ENCODE measurements at places on chromosomes 5 and 9.

DNA sequence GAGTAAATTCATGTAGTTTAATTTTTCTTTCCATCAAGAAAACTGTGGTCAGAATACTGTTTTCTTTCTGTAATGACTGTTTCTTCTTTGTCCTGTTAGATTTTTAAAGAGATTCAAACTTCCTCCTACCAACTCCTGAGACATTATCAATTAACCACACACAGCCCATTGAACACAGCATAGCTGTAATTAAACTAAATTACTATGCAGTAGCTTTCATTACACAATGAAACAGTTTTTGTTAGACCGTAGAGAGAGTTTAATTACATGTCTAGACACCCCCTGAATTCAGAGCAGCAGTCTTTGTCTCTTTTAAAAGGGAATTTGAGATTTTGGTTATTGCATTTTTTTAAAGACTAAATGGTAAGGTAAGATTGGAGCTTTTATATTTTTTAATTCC is 77.5 kb downstream of the STARD4 start:
- DNase-seq = no peak

DNA sequence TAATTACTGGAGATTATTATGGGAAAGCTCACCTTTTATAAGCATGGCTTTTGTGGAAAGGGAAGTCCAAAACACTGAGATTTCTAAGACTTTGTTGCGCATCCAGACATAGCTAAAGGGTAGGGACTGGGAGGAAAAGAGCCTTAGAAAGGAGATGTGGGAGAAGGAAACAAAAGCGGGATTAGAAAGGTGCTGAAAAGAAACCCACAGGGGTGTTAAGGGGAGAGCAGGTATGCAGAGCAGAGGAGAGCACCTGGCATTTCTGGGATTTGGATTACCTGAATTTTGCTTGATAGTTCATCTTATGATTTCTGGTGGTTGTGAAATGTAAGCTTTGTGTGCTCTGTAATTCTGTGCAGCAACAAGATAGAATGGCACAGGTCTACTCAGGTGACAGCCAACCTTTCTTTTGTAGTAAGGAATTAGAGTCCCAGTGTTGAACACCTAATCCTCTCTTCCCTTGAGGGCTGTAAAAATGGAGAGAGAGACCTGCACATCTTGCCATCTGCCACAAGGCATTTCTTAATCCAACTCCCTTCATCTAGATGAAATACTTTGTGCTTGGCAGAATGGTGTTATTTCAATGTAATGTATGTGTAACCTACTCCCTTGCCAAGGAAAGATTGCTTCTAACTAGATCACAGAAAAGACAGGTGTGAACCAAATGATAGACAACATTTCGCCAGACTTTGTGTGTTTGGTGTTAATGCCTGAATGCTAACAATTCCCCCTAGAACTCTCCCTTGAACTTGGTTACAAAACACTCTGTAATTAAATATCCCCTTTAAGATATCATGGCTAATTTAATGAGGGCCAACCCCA is 47.4 kb downstream of the ATPSCKMT start:
- DNase-seq = no peak

DNA sequence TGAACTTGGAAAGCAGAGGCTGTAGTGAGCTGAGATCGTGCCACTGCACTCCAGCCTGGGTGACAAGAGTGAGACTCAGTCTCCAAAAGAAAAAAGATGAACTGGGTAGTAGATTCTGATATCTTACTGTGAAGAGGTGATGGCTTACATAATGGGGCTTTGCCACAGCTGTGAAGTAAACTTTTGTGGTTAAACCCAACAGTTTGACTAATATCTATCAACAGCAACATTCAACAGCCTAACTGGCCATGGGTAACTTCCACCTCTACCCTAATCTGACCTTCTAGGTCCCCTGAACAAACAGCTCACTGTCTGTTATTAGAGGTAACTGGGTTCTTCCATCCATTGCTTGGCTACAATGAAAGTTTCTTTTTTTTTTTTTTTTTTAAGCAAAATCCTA is 52.1 kb downstream of the TLE1 start:
- no peak for DNase-seq

DNA sequence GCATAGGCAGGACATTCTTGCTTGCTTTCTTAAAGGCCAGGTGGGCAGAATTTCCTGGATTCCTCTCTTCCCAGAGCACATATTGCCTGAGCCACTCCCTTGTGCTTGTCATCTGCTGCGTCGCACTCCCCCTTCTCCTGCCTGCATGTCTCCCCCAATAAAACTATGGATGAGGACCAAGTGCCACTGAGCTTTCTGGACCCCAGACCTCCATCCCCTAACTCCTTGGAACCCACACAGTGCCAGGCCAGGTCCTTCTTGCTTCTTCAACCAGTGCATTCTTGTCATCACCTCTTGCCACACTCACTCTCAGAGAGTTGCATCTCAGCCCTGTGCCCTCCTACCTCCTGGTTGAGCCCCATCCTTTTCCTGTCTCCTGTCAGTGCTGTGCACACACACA is 157.9 kb upstream of the PANK3 start:
- DNase-seq = no peak

- DNase-seq = no peak
Measured at GRCh38 chr5:88539693-88540365, 271.2 kb upstream of the TMEM161B start.

GRCh38 chr9:109918339-109919163 is 138.6 kb downstream of the PALM2AKAP2 start:
- DNase-seq = no peak

GRCh38 chr9:17004500-17004899 is 130.3 kb upstream of the CNTLN start:
- DNase-seq = no peak

DNA sequence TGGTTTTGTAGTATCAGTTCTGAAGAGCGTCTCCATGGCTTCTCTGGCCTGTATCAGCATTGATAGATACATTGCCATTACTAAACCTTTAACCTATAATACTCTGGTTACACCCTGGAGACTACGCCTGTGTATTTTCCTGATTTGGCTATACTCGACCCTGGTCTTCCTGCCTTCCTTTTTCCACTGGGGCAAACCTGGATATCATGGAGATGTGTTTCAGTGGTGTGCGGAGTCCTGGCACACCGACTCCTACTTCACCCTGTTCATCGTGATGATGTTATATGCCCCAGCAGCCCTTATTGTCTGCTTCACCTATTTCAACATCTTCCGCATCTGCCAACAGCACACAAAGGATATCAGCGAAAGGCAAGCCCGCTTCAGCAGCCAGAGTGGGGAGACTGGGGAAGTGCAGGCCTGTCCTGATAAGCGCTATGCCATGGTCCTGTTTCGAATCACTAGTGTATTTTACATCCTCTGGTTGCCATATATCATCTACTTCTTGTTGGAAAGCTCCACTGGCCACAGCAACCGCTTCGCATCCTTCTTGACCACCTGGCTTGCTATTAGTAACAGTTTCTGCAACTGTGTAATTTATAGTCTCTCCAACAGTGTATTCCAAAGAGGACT is 1.5 kb downstream of the GPR21 start:
- DNase-seq = no peak

- DNase-seq = no peak
Measured at GRCh38 chr5:79186021-79186420, 49.9 kb upstream of the JMY start.

DNA sequence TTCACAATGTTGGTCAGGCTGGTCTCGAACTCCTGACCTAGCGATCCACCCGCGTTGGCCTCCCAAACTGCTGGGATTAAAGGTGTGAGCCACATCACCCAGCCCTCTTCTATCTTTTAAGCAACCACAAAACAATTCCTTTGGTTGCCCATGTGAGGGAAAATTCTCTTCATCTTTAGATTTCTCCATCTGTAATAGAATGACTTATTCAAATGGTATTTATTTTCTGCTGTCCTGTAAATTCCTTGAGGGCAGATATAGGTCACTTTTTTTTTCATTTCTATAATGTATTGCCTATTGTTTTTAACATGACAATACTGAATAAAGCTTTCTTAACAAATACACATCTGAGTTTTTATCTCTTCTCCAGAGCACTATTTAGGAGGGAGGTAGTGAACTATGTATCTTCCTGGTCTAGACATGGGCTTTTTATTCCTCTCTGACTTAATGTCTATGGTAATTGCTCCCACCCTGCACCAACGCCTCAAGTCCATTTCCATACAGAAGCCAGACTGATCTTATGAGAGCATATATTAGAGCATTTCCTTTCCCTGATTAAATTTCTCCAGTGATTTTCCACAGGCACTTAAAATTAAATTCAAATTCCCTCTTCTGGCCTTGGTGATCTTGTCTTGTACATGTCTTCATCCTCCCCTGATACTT is 595.6 kb downstream of the CAAP1 start:
- DNase-seq = no peak

GRCh38 chr5:40381676-40382363 is 297.9 kb upstream of the PTGER4 start:
- DNase-seq = no peak

GRCh38 chr5:59061377-59061776 is 478.5 kb downstream of the RAB3C start:
- no peak for DNase-seq

DNA sequence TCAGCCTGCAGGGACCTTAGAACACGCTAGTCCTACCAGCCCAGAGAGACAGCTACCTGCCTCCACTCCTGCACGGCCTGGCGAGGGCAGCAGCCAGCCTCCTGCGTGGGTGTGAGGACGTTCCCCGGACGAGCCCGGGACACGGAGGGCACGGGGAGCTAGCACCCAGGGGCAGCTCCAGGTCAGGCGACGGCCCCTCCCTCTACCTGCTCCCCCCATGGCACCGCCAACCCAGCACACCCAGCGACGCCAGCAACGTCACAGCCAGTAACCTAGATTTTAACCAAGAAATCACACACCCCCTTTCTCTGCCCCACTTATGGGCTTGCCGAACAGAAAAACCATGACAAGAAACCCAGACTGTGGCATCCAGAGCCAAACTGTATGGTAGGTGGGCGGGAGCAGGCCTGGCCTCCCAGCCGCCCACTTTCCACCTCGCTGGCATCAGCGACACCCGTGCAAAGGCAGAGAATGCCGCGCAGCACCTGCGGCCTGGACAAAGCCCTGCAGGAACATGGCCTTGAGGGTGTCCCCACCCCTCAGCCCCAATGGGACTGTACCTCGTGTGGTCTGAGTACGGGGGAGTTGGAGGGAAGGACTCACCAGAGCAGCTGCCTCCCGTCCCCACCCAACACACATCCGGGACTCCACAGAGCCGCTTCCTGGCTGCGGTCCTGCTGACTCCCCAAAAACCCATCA is 47.9 kb downstream of the NACC2 start:
- DNase-seq = no peak

- DNase-seq = no peak
Measured at GRCh38 chr5:29833394-29833793, 1360.1 kb upstream of the CDH6 start.

DNA sequence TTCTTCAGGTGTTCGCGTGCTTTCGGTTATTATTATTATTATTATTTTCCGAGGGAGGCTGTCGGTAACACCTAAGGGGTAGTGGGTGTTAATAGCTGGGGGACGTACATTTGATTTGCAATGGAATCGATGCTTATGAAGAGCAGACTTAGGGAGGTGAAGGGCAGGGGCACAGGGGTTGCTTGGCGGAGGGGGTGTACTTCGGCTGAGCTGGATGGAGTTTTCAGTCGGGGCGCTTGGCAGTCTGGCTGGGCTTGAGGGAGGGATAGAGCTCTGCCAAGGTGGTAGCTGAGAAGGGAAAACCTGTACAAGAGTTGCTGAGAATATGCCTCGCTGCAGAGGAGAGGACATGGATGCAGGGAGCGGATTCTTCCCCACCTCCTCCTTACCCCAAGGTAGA is 617 bp upstream of the PTPRD start:
- no peak for DNase-seq

- no peak for DNase-seq
Measured at GRCh38 chr5:65171645-65172044, 310.1 kb downstream of the ADAMTS6 start.

- DNase-seq = no peak
Measured at GRCh38 chr5:83396662-83397061, 74.9 kb upstream of the VCAN start.

DNA sequence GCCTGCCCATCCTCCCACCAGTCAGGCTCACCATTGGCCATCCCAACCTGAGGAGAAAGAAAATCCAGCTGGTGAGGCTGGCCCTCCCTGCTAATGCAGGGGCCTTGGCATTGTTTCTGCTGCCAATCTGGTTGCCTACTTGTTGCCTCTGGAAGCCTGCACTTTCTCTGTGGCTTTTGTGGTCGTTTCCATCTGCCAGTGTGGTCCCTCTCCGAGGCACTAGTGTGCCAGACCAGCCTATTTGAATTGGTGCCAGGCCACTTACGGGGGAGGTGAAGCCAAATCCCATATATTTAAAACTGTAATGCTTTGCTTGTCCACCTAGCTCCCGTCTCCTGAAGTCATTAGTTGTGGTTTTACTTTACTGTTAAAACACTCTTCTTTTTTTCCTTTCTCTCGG is 213.4 kb upstream of the ADAMTSL1 start:
- no peak for DNase-seq

- DNase-seq = no peak
Measured at GRCh38 chr5:154385236-154385512, 60.6 kb upstream of the SAP30L start.

GRCh38 chr5:168474319-168474718 is 12.0 kb upstream of the RARS1 start:
- no peak for DNase-seq

- peak; percentile 73 for DNase-seq
Measured at GRCh38 chr5:134114886-134115805, 665 bp downstream of the TCF7 start.

GRCh38 chr5:43020399-43020746 is 19.7 kb downstream of the ANXA2R start:
- no peak for DNase-seq

GRCh38 chr5:1882337-1883119 is at the start of gene IRX4:
Gene IRX4, minus strand, starts transcription at chr5:1882925. Its CDS starts 278 bp downstream, at chr5:1882647.
- no peak for DNase-seq

DNA sequence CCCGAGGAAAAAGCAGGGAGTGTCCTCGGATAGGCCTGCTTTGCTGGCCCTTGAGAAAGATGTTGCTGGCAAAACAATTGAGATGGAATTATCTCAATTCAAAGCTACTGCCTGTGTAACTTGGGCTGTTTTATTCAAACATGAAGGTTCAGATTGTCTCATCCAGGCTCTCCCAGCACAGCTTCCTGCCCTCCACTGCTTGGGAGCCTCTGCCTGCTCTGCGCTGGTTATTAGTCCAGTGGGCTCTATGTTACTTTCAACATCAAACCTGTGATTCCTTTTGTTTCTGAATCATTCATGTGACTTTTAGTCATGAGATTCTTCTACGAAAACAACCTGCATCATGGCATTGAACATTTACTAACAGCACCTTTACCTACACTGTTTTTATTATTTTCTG is 123.2 kb downstream of the SNCAIP start:
- no peak for DNase-seq
